ENCODE measurements at places on chromosomes 1 and 21.

DNA sequence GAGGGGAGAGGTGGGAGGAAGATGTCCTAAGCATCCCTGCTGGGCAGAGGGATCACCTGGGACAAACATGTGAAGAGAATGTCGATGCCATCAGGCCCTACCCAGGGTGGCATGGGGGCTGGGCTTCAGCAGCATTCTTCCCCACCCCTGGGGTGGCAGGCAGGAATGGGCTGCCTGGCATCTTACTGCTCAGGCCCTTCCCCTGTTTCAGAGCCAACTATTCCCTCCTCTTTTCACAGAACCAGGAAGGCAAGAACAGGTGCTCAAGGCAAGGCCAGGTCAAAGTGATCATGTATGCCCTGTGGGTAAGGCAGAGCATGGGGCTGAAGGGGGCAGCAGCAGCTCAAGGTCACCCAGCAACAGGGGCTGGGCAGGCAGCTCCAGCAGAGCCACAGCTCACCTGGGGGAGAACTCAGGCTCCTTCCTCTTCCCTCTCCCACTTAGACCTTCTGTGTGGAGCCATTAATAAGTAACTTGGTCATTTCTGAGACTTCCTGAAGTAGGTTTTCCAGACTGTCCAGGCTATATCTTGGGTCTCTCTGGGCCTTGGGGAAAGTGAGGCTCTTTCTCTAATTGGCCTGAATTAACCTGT lies 56.4 kb downstream of the ELK4 start:
- no peak for DNase-seq

DNA sequence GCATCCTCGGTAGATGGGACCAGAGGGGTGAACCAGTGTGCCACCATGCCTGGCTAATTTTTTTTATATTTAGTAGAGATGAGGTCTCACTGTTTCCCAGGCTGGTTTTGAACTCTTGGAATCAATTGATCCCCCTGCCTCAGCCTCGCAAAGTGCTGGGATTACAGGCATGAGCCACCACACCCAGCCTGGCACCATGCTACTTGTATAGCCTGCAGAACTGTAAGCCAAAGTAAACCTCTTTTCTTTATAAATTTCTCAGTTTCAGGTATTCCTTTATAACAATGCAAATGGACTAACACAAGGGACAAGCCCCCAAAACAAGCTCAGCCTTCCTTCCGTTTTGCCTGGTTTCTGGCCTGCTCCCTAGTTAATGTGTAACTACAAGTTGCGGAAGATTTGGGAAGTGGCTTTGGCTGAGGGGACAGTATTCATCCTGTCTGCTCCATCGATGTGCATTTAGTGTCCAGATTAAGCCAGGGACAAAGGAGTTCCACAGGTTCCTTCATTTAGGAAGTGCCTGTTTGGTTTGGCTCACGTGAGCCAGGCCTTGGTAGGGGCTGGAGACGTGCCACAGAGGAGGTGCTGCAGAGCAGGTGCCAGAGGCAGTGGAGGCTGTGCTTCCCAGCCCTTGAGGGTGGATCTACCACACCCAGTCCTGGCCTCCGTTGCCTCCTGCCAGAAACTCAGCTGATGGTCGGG lies 4.4 kb downstream of the AVPR1B start:
- no peak for DNase-seq

DNA sequence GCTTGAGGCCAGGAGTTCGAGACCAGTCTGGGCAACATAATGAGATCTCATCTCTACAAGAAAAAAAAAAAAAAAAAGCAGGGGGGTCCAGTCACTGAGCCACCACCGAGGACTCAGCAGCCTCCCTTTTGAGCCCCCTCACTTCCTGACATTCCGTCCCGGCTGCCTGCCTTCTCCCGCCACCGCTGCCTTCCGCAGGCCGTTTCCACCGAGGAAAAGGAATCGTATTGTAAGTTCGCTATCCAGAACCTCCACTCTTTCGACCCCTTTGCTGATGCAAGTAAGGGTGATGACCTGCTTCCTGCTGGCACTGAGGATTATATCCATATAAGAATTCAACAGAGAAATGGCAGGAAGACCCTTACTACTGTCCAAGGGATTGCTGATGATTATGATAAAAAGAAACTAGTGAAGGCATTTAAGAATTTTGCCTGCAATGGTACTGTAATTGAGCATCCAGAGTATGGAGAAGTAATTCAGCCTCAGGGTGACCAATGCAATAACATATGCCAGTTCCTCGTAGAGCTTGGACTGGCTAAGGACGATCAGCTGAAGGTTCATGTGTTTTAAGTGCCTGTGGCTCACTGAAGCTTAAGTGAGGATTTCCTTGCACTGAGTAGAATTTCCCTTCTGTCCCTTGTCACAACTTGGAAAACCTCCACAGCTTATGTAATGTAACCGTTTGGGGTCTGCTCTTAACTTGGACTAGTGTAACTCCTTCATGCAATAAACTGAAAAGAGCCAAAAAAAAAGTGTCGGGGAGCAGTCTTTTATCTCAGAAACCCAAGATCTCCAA lies 55.6 kb downstream of the GLUL start:
- no peak for DNase-seq

DNA sequence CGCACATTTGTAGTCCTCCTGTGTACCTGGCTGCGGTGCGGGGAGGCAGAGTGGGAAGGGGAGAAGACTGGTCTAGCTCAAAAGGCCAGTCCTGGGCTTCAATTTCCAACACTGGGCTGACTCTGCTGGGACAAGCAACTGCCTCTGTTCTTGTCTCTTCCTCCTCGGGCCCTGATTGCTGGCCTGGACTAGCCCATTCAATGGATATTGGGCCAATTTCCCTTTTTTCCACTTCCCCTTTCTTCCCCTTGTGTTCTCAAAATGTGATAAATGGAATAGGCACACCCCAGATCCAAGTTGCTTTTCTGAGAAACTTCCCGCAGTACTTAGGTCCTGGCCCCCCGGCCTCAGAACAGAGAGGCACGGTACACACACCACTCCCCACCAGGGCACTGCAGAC lies 48.2 kb downstream of the SPSB1 start:
- no peak for DNase-seq

GRCh38 chr1:230208619-230209261 lies 141.7 kb downstream of the GALNT2 start:
- peak; percentile 39 for DNase-seq

GRCh38 chr1:235504122-235504493 lies at the start of gene B3GALNT2:
B3GALNT2 (minus strand) TSS chr1:235504452; CDS start chr1:235504252, 200 bp downstream.
- no peak for DNase-seq

- DNase-seq, result no peak
These were observed 56.0 kb upstream of the GPR52 start for GRCh38 chr1:174391716-174392115.

- DNase-seq, result no peak
These were observed 3.7 kb downstream of the RGSL1 start for GRCh38 chr1:182453631-182454030.

- DNase-seq, result no peak
These were observed 12.0 kb downstream of the DDAH1 start for GRCh38 chr1:85452948-85453347.

DNA sequence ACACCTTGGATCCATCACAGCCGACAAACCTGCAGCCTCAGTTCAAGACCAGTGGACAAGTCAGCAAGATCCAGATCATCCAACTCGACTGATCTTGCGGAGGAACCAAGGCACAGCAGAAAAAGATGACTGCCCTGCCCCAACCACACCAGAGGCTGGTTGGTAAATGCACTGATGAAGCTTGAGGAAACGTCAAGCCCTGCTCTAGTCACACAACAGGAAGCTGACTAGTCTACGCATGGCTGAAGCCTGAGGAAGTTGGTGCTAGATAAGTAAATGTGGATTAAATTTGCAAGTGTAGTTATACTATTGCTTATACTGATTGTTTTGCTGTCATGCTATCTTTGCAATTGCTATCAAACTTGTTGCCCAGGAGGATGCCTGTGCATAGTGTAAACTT lies 89.0 kb downstream of the LIPI start:
- no peak for DNase-seq

DNA sequence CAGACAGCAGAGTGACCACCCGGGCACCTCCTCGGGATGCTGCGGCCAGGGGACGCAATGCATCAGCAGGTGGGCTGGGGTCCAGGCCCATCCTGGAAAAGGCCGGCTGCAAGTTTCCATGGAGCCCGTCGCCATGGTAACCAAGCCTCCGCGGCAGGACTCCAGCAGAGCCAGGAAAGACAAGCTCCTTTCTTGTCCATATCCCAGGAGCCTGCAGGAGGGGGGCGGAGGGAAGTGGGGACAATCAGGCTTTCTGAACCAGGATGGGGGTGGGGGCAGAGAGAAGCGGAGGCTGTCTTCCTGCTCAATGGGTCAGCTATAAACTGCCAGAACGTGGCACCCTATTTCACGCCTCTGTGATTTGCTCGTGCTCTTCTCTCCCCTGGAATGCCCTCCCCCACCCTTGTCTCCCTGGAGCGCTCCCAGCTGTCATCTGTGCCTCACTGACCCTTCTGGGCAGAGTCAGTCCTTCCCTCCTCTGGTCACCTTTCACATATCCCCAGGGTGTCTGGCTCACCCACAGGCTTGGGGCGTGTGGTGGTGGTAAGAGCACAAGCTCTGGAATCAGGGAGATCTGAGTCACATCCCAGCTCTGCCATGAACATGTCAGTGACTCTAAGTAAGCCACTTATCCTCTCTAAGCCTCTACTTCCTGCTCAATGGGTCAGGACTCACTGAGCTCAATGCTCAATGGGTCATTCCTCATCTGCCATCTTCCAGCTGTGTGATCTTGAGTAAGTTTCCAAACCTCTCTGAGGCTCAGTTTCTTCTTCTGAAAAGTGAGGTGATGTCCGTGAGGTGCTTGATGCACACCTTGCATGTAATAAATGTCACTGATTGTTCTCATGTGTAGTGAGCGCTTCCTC lies 58.9 kb upstream of the LAPTM5 start:
- DNase-seq, result no peak

DNA sequence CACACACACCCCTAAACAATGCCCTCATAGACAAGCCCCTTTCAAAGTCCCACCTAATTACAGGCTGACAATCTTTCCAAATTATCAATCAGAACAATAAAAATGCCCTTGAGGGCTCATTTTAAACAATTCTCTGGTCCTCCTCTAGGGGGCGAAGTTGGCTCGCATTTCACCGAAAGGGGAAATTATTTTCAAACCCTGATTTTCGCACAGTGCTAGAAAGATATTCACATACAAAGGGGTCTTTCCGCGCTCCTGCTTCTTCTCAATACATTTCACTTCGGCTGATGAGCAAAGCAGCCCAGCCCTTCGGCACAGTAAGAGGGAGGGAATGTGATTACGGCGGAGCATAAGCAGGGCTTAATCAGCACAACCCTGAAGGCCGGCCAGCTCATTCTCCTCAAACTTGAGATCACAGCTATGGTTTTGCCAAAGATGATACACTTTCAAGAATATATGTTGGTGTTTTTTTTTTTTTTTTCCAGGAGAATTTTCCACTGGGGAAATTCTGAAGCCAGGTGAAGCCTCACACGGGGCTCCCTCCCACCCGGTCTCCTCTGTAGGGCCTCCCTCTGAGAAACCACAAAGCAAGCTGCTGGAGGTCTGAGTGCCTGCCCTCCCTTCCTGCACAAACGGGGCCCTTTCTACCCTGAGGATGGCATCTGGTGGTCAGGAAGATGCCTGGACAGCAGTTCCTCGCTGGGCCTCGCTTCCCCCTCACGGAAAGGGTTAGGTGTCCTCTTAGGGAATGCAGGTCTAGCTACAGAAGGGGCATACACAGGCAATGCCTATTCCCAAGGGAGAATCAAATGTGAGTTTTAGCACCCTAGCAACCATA lies 66.9 kb downstream of the GNG12 start:
- DNase-seq, result peak; percentile 33

- DNase-seq, result peak; percentile 57
These were observed at the start of gene ZMYM1 for GRCh38 chr1:35079003-35079930. ZMYM1 (plus strand) TSS chr1:35079385; CDS start chr1:35093988, 14,603 bp downstream.

DNA sequence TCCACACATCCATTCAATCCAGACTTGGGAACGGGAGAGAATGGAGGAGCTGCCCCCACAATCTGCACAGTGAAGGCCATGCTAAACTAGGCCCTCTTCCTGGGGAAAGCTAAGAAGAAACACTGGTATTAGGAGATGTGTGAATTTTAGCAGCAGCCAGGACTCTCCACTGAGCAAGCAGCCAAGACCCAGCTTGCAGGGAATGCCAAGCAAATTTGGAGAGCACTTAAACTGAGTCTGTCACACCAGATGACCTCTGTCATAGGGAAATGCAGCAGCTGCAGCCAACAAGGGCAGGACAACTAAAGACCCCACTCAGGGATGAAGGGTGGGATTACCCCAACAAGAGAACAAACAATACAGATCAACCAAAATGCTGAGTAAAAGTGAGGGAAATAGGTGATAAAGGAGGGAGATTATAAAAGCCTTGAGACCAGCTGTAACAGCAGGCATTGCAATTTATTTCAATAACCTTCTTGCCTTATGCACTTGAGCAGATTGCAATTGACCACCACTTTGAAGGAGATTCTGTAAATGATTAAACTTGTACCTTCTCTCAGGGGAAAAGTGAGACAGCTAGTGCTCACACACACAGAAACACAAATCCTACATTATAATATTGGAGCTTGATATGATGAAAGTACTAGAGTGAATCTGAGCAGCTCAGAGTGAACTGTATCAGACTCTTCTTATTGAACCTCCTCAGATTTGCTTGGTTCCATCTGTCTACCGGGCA lies 2.5 kb upstream of the CLCA1 start:
- no peak for DNase-seq

- no peak for DNase-seq
These were observed 4.4 kb upstream of the PRRX1 start for GRCh38 chr1:170659399-170660035.

DNA sequence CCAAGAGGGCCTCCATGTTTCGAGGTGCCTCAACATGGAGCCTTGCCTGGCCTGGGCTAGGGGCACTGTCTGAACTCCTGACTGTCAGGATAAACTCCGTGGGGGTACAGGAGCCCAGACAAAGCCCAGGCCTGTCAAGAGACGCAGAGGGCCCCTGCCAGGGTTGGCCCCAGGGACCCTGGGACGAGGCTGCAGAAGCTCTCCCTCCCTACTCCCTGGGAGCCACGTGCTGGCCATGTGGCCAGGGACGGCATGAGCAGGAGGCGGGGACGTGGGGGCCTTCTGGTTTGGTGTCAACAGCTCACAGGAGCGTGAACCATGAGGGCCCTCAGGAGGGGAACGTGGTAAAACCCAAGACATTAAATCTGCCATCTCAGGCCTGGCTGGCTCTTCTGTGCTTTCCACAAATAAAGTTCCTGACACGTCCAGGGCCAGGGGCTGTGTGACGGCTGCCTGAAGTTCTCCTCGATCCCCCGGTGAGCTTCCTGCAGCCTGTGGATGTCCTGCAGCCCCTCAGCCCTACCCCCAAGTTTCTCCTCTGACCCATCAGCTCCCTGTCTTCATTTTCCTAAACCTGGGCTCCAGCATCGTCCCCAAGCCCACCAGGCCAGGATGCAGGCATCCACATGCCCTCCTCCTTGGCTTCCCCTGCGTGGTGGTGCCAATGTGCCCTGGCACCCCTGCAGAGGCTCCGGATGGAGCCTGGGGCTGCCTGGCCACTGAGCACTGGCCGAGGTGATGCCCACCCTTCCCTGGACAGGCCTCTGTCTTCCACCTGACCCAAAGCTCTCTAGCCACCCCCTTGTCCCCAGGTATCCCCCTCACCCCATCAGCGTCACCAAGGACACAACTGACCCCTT lies 12.8 kb upstream of the LRRC3 start:
- no peak for DNase-seq

DNA sequence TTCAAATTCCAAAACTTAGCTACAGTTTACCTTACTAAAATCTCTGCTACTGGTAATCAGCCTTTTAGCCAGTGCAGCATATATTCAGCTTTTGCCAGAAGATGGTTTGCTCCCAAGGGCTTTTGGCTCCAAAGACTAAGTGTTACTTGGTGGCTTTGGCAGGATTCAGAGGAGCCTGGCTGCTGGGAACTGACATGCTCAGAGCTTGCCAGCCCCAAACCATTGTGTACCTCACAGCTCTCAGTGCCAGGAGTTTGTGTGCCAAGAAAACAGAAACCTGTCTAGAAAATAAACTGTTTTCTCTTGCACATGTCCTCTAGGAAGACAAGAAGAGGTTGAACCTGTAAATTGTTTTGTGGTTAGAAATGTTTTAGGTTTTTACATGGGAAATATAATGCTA lies 315.9 kb downstream of the ST6GALNAC3 start:
- DNase-seq, result no peak

Measured in activated CD8-positive, alpha-beta memory T cell treated with anti-CD3 and anti-CD28 coated beads for 48 hours (primary cell).